ENCODE measurements at places on chromosomes 2 and 18. TPM values are rescaled to one million over a fixed set of nuclear protein-coding genes. Genes with fewer than 3 reads are reported as not detected.

Gene KCNJ3
- not detected for total RNA-seq

Gene ASB18
- not detected for total RNA-seq

GRCh38 chr18:29140590-29140989 lies 963.7 kb upstream of the CDH2 start:
- no peak for DNase-seq

Gene REG1A
- not detected for total RNA-seq

Gene HNMT
- not detected for total RNA-seq

DNA sequence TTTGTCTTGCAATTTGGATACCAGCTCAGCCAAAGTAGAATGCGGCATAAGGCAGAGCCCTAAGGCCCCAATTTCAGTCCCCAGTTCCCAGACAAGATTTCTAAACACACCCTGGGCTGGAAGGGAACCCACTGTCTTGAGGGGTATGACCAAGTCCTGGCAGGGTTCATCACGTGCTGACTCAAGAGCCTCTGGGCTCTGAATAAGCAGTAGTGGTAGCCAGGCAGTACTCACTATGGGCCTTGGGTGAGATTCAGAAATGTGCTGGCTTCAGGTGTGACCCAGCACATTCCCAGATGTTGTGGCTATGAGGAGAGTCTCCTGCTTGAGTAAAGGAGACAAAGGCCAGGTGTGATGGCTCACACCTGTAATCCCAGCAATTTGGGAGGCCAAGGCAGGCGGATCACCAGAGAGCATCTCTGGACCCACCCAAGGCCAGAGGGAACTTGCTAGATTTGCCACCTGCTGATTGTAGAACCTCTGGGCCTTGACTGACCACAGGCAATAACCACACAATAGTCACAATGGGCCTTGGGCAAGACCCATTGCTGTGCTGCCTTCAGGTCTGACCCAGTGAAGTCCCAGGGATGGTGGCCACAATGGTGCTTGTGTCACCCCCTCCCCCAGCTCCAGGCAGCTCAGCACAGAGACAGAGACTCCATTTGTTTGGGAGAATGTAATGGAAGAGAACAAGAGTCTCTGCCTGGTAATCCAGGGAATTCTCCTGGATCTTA lies 74.9 kb downstream of the ATL2 start:
- DNase-seq = no peak

DNA sequence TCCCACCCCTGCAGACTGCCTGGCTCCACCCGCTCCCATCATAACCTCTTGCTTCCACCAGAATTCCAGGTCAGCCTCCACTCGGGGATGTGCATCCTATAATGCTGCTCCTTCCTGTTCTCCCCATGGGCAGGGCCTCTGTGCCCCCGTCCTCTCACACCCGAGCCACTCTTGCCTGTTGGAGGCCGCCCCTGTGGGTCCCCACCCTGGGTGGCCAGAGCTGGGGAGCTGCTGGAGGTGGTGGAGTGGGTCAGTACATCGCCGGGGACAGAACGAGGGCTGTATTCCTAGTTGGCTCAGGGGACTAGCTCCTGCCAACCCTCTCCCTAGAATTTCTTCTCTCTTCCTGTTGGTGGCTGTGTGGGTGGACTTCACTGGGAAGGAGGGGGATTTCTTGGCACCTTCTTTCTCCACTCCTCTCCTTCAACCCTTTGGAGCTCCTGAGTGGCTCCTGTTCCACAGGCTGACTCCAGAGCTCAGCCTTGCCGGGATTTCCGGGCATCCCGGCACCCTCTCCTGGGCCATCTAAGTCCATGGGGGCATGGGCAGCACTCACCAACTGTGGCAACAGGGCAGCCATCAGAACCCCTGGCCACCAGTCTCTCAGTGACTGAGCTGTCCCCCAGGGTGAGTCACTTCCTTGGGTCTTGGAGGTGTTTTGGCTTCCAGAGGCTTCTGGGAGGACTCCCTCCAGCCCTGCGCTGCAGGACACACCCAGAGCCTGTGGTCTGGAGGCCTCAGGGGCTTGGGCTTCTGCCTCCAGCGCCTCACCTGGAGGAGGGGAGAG lies 88.2 kb upstream of the MCFD2 start:
- no peak for DNase-seq

DNA sequence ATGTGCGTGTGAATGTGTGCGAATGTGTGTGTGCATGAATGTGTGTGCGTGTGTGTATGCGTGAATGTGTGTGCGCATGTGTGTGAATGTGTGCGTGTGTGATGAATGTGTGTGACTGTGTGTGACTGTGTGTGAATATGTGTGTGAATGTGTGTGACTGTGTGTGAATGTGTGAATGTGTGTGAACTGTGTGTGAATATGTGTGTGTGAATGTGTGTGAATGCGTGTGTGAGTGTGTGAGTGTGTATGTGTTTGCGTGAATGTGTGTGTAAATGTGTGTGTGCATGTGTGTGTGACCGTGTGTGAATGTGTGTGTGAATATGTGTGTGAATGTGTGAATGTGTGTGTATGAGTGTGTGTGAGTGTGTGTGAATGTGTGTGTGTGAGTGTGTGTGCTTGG lies 1103.8 kb downstream of the TSN start:
- DNase-seq = no peak

- DNase-seq = no peak
Measured at GRCh38 chr18:25365242-25365641, 13.3 kb upstream of the ZNF521 start.
